ENCODE measurements at places on chromosomes 12 and 14.

DNA sequence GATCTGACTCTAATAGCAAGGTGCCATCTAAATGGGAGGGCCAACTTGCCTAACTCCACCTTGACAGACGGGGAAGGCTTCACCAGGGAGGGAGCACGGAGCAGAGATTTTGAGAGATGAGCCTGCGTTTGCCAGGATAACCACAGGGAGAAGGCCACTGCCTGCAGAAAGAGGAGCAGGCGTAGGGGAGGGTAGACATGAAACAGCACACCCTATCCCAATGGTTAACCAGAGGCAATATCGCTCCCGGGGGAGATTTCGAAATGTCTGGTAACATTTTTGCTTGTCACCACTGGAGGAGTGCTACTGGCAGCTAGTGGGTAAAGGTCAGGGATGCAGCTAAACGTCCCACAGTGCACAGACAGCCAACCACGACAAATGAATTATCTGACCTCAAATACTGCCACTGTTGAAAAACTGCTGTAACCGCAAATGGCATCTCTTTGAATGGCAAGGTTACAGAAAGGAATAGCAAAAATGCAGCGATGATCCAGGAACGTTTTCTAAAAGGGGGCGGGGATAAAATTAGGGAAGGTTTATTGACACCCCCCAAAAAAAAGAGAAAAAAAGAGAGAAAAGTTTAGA lies 126.0 kb upstream of the ATF7IP start:
- DNase-seq: peak; percentile 33

- no peak for DNase-seq
Measured at GRCh38 chr12:56229082-56229481, 769 bp upstream of the SLC39A5 start.

DNA sequence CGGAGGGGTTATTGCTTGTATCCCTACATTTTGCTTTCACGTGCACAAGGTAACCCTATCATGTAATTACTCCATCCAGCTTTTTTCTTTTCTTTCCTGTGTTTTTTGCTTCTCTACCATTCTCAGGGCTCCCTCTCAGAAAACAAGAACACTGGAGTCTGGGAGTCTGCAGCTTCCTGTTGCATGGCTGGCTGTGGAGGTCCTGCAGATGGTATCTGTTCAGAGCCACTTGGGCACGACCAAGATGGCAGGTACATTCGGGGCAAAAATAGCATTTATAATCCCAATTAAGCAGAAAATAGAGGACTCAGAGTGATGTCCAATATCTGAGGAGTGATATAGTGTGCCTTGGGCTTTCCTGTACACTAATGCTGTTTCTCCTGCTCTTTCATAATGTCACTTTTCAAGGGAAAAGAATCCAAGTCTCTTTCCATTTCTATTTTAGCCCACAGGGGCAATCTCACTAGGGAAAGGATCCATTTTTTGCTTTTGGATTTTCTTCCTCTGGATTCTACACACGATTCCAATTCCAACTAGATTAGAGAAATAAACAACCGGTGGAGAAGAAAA lies 3.2 kb upstream of the NUMB start:
- DNase-seq: peak; percentile 47

- no peak for DNase-seq
Measured at GRCh38 chr12:12498210-12498609, 64.5 kb downstream of the DUSP16 start.

DNA sequence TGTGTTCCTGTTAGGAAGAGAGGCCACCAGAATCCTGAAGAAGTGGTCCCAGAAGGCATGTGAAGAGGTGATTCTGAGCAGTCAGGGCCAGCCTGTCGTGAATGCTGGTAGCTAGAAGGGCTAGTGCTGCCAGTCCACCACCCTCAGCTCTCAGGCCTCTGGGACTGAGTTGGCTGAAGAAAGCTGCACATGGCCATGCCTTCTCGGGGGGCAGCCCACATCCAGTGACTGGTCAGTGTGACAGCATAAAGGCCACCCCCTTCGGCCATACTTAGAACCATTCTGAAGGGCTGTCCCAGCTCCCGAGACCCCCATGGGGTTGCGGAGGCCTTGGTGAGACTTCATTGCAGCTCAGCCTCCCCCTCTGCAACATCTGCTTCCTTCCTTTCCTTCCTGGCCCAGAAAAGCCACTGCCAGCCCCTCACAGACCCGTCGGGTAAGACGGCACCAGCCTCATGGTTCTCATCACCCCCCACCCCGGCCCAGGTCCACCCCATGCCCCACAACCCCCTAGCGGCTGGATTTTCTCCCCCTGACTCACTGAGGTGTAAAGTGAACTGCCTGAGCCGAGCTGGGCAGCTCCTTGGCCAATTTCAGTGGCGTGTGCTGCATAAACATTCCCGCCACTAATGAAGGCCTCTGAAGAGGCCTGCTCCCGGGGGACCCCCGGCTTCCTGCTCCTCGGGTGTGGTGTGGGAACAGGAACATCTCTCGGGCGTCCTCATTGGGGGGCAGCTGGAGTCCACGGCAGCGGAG lies 49.5 kb upstream of the DIO3 start:
- DNase-seq: no peak

DNA sequence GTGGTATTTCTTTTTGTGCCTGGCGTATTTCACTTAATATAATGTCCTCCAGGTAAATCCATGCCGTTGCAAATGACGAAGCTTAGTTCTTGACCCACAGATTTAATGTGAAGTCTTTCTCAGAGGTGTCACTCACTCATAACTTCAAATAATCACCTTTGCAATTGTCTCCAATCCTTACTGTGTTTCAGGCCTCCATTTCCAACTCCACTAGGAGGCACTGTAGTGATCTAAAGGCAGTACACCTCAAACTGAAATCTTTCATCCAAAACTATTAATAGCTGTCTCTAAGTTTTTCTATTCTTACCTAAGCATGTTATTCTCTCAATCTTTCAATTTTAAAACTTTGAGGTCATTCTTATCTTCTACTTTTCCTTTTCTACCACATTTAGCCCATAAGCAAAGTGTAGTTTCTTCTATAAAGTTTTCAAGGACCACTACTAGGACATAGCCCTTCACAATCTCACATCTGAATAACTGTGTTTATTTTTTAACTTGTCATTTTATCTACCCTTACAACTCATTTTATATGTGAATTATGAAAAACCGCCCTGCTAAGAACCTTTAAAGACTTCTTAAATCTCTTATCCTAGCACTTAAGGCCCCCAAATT lies 25.5 kb upstream of the FBXO34 start:
- peak; percentile 27 for DNase-seq

DNA sequence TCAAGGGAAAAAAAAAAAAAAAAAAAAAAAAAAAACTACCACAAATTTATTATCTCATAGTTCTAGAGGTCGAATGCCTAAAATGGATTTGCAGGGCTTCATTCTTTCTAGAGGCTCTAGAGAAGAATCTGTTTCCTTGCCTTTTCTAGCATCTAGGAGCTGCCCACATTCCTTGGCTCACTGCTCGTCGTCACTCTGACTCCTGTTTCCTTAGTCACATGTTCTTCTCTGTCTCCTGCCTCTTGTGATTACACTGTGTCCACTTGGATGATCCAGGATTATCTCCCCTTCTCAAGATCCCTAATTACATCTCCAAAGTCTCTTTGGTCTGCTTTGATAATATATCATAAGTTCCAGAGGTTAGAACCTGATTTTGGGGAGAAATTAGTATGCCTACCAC lies 88.7 kb downstream of the HECTD1 start:
- DNase-seq: no peak

GRCh38 chr12:127148318-127148717 lies 1118.7 kb upstream of the TMEM132C start:
- DNase-seq: no peak

DNA sequence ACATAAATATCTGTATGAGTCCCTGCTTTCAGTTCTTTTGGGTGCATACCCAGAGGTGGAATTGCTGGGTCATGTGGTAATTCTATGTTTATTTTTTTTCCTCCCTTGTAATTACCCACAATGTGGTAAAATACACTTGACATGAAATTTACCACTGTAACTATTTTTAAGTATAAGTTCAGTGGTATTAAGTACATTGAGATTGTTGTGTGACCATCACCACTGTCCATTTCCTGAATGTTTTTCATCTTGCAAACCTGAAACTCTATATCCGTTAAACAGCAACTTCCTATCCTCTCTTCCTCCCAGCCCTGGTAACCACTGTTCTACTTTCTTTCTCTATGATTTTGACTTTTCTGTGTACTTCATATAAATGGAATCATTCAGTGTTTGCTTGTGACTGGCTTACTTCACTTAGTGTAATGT lies 51.4 kb downstream of the BORCS5 start:
- no peak for DNase-seq

GRCh38 chr14:33910435-33910834 lies 40.4 kb downstream of the EGLN3 start:
- DNase-seq: no peak

DNA sequence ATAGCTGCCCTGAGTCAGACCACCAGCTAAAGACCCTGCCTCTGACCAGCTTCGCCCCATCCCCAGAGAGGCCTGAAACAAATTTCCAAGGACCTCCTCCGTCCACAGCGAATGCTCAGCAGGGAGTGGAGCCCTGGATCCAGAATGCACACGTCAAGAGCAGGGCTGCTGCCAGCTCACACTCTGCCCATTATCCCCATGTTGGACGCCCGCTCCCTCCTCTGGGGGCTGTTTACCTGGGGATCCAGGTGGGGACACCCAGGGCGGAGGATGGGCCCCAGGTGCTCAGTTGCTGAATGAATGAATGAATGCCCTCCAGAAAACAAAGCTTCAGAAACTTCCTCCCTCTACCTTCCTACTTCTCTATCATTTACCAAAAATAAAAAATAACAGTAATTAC lies 18.1 kb downstream of the BCL11B start:
- no peak for DNase-seq

DNA sequence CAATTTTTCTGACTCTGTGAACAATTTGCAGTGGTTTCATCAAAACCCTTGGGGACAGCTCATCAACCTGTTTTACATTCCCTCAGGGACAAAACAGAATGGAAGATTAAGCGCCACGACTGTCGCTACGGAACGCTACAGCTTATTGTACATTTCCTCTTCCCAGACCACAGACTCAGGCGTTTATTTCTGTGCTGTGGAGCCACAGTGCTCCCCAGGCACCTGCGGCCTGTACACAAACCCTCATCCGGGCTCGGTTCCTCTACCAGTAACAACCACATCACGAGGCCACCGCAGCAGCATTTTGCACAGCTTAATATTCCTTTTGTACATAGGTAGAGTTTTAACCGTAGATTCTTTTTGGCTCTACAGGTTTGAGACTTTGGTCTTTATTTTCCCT lies 397.4 kb upstream of the OR4E1 start:
- DNase-seq: no peak

DNA sequence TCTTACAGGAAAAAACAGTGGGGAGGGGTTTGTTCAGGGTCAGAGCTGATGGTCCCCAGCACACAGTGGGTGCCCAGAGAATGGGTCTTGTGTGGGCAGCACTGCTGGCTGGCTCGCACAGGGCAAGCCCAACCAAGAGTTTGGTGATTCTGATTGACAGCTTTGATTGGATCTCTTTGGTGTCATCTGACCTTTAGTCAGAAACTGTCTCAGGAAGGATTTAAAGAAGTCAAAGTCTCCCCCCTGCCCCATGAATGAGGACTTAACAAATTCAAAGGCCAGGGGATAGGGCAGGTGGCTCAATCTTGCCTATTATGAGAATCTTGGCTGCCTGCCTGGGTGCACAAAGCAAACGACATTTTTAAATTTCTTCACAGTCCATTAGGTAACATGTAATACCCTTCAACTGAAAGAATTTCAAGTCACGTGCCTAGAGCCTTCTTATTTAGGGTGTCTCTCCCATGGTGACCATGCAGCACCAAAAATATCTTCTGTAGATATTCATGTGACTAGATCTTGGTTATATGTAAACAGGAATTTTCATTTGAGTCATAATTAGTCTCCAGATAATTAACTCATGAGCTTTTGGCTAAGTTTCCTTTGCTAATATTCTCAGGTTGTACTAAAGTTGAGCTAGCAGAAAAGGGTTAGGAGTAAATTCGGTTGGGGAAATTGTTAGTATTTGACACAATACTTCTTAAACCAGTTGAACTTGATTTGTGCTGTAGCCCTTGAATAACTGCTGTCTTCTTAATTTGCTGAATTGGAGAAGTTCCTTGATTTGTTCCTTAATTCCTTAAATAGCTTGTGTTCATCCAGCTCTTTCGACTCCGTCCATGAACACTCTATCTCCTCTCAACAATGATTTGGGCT lies 54.5 kb upstream of the HECTD1 start:
- peak; percentile 28 for DNase-seq

- no peak for DNase-seq
Measured at GRCh38 chr12:50060120-50060468, 2.7 kb downstream of the ASIC1 start.

GRCh38 chr12:57772429-57773322 lies at the start of gene EEF1AKMT3:
TSS of gene EEF1AKMT3 (plus strand) at chr12:57772614. CDS start at chr12:57772725, 111 bp downstream.
- no peak for DNase-seq

- DNase-seq: no peak
Measured at GRCh38 chr12:77965790-77966189, 135.1 kb downstream of the NAV3 start.

DNA sequence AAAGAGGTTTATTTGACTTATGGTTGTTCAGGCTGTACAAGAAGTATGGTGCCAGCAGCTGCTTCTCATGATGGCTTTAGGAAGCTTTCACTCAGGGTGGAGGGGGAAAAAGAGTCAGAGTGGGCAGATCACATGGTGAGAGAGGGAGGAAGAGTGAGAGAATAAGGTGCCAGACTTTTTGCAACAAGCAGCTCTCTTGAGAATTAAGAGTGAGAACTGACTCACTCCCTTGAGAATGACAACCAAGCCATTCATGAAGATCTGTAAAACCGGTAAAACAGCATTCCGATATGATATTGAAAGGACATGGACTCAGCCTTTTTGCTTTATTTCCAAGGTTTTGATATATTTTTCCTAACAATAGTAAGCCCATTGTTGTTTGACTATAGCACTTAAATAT lies 501.2 kb downstream of the GALC start:
- no peak for DNase-seq

DNA sequence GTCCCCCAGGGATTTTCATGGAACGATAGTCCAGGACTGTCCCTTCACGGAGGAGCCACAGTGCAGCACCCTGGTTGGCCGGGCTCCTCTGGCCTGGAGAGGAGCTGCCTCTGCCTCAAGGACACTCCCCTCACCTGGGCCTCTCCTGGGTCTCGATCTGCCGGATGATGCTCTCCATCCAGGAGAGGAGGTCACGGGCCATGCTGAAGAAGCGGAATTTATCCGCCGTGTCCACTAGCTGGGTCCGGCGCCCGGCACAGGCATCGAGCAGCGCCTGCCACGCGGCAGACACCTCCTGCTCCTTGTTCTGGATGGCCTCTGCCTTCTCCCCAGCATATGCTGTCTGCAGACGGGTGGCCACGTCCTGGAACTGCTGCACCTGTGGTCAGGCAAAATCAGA lies 66.5 kb downstream of the PLEKHG3 start:
- DNase-seq: no peak

- no peak for DNase-seq
Measured at GRCh38 chr12:94689002-94689645, 38.8 kb upstream of the TMCC3 start.

DNA sequence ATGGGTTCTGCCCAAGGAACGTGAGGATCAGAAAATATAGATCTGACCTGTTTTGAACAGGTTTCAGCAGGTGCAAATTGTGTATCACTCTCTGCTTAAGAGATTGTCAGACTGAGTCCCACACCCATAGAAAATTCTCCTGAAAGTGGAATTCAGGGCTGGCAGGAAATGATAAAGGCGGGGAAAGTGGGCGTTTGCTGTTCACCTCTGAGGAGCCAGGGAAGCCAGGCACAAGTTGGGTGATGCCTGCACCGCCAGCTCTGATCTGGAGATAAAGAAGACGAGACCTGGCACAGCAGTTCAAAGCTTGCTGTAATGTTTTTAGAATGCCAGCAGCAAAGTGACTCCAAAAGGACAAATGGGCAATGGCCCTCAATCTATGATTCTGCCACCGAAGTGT lies 356.5 kb upstream of the SOX5 start:
- DNase-seq: no peak

Data from cerebellar cortex (tissue), 1 donor.